ENCODE measurements at places on chromosomes 3 and 15. TPM values are rescaled to one million over a fixed set of nuclear protein-coding genes. Genes with fewer than 3 reads are reported as not detected.

- no peak for DNase-seq
- no peak overlapping the region for H3K27ac ChIP-seq
- no peaks in the 10 kb centered on the region for H3K4me1 ChIP-seq
Observed at GRCh38 chr15:65355988-65356353, 21.8 kb downstream of the IGDCC3 start.

DNA sequence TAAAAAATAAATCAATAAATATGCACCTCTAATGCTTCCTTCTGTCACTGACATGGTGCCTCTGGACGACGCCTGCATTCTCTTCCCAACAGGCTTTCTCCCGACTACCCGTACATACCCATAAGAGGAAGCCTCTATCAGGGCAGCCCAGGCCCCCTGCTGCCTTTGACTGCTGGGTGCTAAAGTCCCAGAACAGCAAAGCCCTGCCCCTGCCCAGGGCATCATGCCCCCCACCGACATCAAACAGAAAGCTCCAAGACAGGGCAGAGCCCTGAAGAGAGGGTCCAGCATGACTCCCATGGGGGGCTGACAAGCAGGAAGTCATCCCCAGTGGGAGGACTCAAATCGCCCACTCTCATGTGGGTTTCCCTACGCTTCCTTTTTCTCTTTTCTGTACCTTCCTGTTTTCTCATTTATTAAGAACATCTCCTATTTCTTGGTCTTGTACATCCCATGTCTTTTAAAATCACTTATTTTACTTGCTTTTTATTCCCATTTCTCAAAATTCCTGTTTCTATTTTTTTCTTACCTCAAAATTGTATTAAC, 23.4 kb downstream of the XPC start:
- no peaks in the 10 kb centered on the region for H3K27me3 ChIP-seq
- no peak overlapping the region for H3K27ac ChIP-seq
- H3K36me3 ChIP-seq: peaks cover 34% of the 10 kb centered on the region
- H3K4me3 ChIP-seq: no peak overlapping the region

- H3K27me3 ChIP-seq: no peaks in the 10 kb centered on the region
- no peaks in the 10 kb centered on the region for H3K4me1 ChIP-seq
- H3K36me3 ChIP-seq: no peaks in the 10 kb centered on the region
Observed at GRCh38 chr3:143531101-143531500, 317.2 kb downstream of the SLC9A9 start.

DNA sequence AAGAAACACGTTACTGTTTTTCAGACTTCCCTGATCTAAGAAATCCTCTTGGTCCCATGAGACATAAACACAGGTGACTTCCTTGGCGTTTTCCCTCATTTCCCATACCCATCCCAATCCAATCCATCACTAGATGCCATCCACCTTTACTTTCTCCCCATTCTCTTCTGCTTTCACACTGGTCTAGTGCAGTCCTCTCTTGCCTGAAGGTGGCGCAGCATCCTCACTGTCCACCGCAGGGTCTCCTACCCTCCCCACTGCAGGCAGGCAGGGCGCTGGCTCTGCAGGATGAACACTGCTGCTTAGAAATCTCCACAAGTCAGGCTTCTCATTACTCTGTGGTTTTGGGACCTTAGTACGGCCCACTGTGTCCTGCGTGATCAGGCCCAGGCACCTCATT, 58.2 kb downstream of the RAB7A start:
- DNase-seq: no peak
- H3K27ac ChIP-seq: no peak overlapping the region
- no peaks in the 10 kb centered on the region for H3K36me3 ChIP-seq

DNA sequence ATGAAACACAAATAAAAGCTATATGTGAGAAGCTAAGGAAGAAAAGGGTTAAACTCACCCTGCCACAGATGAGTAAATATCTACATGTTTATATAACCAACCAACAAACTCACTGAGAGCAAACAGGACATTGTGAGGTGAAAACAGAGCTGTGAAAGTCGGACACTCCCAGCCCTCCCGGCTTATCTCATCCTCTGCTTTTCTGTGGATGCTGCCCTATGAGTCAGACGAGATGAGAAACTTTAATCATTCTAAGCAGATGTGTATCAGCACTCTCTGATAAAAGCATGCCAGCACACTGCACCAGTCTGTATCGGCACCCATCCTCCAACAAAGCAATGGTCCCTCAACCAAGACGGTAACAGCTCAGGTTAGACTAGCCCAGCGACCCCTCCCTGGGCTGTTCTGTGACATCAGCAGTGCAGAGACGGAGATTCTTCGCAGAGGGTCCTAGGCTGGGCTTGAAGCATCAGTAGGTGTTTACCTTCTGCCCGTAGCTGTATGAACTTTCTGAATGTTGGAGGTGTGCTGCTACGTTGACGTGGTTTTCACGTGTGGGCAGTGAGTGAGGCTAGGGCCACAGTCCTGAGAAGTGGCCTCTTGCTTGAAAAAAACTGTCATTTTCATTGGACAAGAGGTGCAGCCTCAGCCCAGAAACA, 119.8 kb upstream of the ALDH1A3 start:
- no peak overlapping the region for H3K4me3 ChIP-seq
- no peak overlapping the region for H3K27ac ChIP-seq
- peak; percentile 44 for DNase-seq

DNA sequence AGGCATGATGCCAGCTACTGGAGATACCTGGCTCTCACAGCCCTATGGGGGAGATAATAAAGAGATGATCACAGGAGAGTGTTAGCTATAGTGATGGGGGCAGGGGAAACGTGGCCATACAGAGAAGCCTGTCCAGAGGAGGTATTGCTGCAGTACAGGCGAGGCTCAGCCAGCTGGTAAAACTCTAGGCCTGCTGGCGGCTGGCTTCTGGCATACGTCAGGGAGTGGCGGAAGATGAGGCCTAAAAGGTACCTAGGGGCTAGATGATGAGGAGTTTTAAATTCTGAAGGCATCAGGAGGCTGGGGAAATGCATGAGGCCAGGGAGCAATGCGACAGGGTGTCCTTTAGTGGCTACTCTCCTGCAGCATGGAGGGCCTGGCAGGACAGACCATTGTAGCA, 110.7 kb downstream of the EEFSEC start:
- no peak for DNase-seq
- no peaks in the 10 kb centered on the region for H3K36me3 ChIP-seq
- no peaks in the 10 kb centered on the region for H3K27me3 ChIP-seq
- no peak overlapping the region for H3K27ac ChIP-seq
- H3K4me3 ChIP-seq: no peak overlapping the region
- H3K4me1 ChIP-seq: no peaks in the 10 kb centered on the region

GRCh38 chr3:7015683-7016440, 154.9 kb downstream of the GRM7 start:
- no peaks in the 10 kb centered on the region for H3K27me3 ChIP-seq
- no peaks in the 10 kb centered on the region for H3K36me3 ChIP-seq
- no peak for DNase-seq
- H3K27ac ChIP-seq: no peak overlapping the region
- no peak overlapping the region for H3K4me3 ChIP-seq

- no peak overlapping the region for H3K27ac ChIP-seq
- H3K27me3 ChIP-seq: peaks cover 10% of the 10 kb centered on the region
- H3K4me3 ChIP-seq: no peak overlapping the region
Observed at GRCh38 chr15:51692154-51692553, 10.9 kb downstream of the SCG3 start.

GRCh38 chr3:98223907-98224672, 40.0 kb upstream of the OR5H6 start:
- H3K4me3 ChIP-seq: no peak overlapping the region
- H3K27ac ChIP-seq: no peak overlapping the region
- H3K27me3 ChIP-seq: no peaks in the 10 kb centered on the region

DNA sequence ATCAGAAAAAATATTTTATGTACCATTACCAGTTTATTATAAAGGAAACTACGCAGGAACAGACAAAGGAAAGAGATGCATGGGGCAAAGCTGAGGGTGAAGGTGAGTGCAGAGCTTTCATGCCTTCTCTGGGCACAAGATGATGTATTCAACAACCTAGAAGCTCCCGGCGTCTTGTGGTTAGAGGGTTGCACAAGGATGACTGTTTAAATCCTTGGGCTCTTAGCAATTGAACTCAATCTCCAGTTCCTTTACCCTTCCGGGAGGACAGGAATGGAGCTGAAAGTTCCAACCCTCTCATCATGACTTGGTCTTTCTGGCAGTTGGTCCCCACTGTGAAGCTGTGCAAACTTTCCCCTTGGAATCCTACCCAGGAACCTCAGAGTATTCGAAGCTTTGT, 542.0 kb downstream of the EPHA3 start:
- no peaks in the 10 kb centered on the region for H3K36me3 ChIP-seq
- H3K4me3 ChIP-seq: no peak overlapping the region
- H3K4me1 ChIP-seq: no peaks in the 10 kb centered on the region
- H3K27ac ChIP-seq: no peak overlapping the region

- no peak overlapping the region for H3K27ac ChIP-seq
- H3K4me3 ChIP-seq: no peak overlapping the region
- no peaks in the 10 kb centered on the region for H3K4me1 ChIP-seq
- no peaks in the 10 kb centered on the region for H3K27me3 ChIP-seq
- no peak for DNase-seq
- H3K36me3 ChIP-seq: no peaks in the 10 kb centered on the region
Observed at GRCh38 chr3:95462161-95462560, 1352.2 kb upstream of the EPHA6 start.

DNA sequence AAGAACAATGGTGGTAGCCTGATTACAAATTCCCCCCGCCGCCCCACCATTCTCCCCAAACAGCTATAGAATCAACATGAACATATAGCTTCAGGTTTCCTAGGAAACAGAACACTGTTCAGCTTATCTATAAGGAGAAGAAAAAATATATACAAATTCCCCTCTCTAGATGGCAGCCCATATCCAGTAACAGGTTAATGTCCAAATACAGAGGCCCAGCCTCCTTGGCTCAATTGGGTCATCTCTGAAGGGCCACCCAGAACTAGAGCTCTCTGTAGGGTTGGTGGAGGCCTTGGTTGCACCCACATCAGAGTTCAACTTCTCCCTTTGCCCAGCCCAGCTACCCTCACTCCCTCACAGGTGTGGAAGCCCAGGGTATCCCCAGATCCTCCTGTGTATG, 91.5 kb upstream of the ADAMTS17 start:
- no peaks in the 10 kb centered on the region for H3K36me3 ChIP-seq
- no peak for DNase-seq
- no peaks in the 10 kb centered on the region for H3K27me3 ChIP-seq
- no peak overlapping the region for H3K27ac ChIP-seq
- H3K4me1 ChIP-seq: no peaks in the 10 kb centered on the region
- no peak overlapping the region for H3K4me3 ChIP-seq

- no peaks in the 10 kb centered on the region for H3K4me1 ChIP-seq
- H3K4me3 ChIP-seq: no peak overlapping the region
Observed at GRCh38 chr15:43932907-43933306, 106.1 kb downstream of the WDR76 start.

DNA sequence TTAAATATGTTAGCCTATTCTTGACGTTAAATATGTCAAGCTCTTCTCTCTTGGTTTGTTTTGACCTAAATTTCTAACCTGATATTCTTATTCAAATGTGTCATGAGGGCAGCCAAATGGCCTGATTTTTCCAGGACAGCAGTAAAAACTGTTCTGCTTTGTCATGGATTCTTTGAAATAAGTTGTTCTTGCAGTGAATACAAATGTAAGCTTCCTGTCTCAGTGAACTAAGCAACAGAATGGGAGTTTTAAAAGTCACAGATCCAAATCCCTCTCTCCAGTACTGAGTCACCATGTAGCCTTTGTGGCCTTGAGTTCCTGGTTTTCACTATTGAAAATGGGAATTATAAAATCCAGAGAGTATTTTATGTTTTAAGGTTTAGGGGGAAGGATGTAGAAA, 301.8 kb downstream of the NLGN1 start:
- H3K27me3 ChIP-seq: no peaks in the 10 kb centered on the region
- H3K27ac ChIP-seq: no peak overlapping the region

GRCh38 chr3:46851364-46852333, 11.6 kb downstream of the MYL3 start:
- H3K27me3 ChIP-seq: peaks cover 4% of the 10 kb centered on the region
- H3K4me1 ChIP-seq: peaks cover 1% of the 10 kb centered on the region
- H3K4me3 ChIP-seq: no peak overlapping the region

- H3K4me1 ChIP-seq: no peaks in the 10 kb centered on the region
- H3K4me3 ChIP-seq: no peak overlapping the region
Observed at GRCh38 chr3:126167566-126167965, 12.8 kb downstream of the ALDH1L1 start.

DNA sequence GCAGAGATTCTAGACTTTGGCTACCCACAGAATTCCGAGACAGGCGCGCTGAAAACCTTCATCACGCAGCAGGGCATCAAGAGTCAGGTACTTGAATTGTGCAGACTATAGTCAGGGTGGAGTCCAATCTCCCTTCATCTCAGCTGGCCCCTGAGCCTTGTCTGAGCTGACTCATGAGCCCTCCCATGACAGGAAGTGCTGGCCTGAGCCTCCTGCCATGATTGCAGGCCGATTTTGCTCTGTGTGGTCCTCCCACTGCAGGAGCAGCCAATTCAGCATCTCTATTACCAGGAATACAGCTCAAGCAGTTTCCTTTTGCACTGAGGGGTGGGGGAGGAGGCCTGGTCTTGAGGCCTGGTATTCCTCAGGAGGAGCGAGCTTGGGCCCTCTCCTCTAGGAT, 5.5 kb downstream of the AP2M1 start:
- DNase-seq: peak; percentile 43
- H3K27ac ChIP-seq: peak overlapping the region; percentile 36
- no peaks in the 10 kb centered on the region for H3K27me3 ChIP-seq
- peaks cover 10% of the 10 kb centered on the region for H3K4me1 ChIP-seq
- peaks cover 53% of the 10 kb centered on the region for H3K36me3 ChIP-seq

GRCh38 chr15:80154336-80154735, 1.5 kb downstream of the FAH start:
- H3K36me3 ChIP-seq: no peaks in the 10 kb centered on the region
- no peaks in the 10 kb centered on the region for H3K27me3 ChIP-seq
- no peak for DNase-seq
- no peak overlapping the region for H3K4me3 ChIP-seq

- H3K36me3 ChIP-seq: no peaks in the 10 kb centered on the region
- DNase-seq: no peak
- H3K27me3 ChIP-seq: no peaks in the 10 kb centered on the region
Observed at GRCh38 chr3:113247068-113247467, 35.7 kb downstream of the BOC start.

- H3K27me3 ChIP-seq: no peaks in the 10 kb centered on the region
- H3K27ac ChIP-seq: peak overlapping the region; percentile 96
- H3K36me3 ChIP-seq: peaks cover 3% of the 10 kb centered on the region
- H3K4me1 ChIP-seq: peaks cover 19% of the 10 kb centered on the region
- no peak overlapping the region for H3K4me3 ChIP-seq
Observed at GRCh38 chr15:22887157-22887951, 48.9 kb downstream of the NIPA2 start.

- H3K4me1 ChIP-seq: no peaks in the 10 kb centered on the region
- H3K4me3 ChIP-seq: no peak overlapping the region
- no peaks in the 10 kb centered on the region for H3K27me3 ChIP-seq
- no peak overlapping the region for H3K27ac ChIP-seq
- H3K36me3 ChIP-seq: no peaks in the 10 kb centered on the region
Observed at GRCh38 chr15:68765602-68766368, 54.9 kb downstream of the ANP32A start.

Gene TUSC7
- total RNA-seq: not detected

Gene CORO2B
- total RNA-seq: 15.7 TPM

Gene SPINT1
- total RNA-seq: under 0.01 TPM

Gene ADPGK
- total RNA-seq: 59.5 TPM

Gene CPLX3
- total RNA-seq: not detected

Gene ONECUT1
- total RNA-seq: not detected

Gene PCOLCE2
- total RNA-seq: 6.7 TPM

Gene BFSP2
- total RNA-seq: not detected

Gene CLRN1
- total RNA-seq: not detected

Gene KNG1
- not detected for total RNA-seq
